HEK293T (cell line): ENCODE measurements at places on chromosomes 1 and 21.

GRCh38 chr1:161884475-161884874 is 118.4 kb downstream of the ATF6 start:
- no peak for DNase-seq

GRCh38 chr1:162722036-162722435 is 68.5 kb upstream of the HSD17B7 start:
- DNase-seq = no peak

- no peak for DNase-seq
Observed at GRCh38 chr1:115725600-115725999, 42.9 kb downstream of the CASQ2 start.

GRCh38 chr1:20721117-20722061 is 3.6 kb upstream of the KIF17 start:
- no peak for DNase-seq

DNA sequence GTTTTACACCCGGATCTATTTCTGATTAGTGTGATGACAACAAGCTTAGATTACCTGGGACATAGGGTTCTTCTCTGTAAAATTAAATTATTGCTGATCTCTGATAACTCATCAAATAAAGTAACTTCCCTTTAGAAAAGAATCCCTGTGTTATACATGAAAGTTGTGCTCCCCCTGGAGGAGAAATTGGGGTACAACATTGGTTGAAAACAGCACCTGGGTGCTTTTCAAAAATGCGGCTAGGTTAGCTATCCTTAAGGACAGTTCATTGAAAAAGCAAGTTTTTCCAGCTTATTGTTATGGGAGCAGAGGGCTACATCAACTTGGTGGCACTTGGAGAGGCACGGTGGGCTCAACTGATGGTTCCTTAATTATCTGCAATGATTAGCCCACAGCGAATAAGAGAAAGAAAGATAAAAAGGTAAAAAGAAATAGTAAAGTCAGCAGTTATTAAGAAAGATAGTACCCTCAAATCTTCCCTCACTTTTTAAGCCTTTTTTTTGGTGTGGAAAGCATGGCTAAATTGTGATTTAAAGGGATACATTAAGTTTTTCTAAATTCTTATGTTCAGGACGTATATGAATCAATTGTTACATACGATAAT is 97.8 kb downstream of the FMN2 start:
- DNase-seq = peak; percentile 53

DNA sequence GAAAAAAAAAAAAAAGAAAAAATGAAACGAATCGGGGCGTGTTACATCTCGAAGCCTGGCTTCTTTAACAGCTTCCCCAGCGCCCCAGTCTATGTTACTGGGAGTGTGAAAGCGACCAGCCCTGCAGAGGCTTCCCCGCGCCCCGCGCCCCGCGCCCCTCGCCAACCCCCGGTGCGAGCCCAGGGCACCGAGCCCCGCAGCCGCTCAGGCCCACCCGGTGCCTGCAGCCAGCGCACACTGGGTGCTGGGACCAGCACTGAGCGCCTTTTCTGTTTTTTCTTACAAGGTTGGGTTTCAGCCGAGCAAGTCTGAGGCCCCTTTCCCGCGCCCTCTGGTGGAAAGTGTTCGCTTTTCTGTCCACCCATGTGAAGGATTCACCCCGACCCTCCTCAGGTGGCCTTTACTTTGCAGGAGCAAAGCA is 42.1 kb upstream of the ZNF496 start:
- DNase-seq = no peak

DNA sequence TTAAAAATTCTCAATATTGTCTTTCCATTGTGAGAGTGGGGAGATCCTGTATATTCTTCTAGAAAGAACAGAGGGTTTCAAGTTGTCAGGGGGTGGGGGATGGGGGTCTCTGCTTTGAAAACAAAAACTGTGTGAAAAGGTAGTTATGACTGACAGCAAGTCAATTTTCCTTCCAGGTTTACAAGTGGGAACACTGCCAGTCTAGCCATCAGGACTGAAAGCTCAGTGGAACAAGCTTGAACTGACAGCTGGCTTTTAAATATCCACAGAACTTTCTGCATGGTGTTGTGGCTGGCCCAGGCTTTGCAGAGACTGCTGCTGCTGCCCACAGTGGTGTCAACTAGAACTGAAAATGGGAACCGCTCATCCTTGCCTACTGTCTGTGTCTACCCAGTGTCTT is 162.6 kb downstream of the TNR start:
- DNase-seq = no peak

- peak; percentile 40 for DNase-seq
Observed at GRCh38 chr1:248858096-248858890, 592 bp downstream of the ZNF692 start.

GRCh38 chr1:56494306-56494705 is 85.1 kb downstream of the PLPP3 start:
- no peak for DNase-seq

GRCh38 chr1:208604295-208604694 is 360.1 kb upstream of the PLXNA2 start:
- no peak for DNase-seq

DNA sequence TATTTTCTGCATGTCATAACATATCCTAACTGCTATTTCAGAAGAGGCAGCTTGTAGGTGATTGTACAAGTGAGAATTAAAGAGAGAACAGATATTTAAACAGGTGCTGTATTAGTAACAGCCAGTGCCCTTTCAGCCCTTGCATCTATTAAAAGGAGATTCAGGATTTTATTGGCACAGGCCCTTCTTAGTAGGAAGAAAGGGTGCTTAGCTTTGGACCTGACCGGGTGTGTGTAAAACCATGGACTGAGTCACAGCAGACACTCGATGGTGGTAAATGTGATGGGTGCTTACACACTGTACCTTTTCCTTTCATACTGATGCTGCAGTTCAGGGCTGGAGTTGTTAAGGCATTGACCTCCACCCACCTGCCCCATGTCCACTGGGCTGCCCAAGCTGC is 12.7 kb upstream of the CD101 start:
- no peak for DNase-seq

- no peak for DNase-seq
Observed at GRCh38 chr1:175744833-175745232, 1.4 kb upstream of the TNR start.

DNA sequence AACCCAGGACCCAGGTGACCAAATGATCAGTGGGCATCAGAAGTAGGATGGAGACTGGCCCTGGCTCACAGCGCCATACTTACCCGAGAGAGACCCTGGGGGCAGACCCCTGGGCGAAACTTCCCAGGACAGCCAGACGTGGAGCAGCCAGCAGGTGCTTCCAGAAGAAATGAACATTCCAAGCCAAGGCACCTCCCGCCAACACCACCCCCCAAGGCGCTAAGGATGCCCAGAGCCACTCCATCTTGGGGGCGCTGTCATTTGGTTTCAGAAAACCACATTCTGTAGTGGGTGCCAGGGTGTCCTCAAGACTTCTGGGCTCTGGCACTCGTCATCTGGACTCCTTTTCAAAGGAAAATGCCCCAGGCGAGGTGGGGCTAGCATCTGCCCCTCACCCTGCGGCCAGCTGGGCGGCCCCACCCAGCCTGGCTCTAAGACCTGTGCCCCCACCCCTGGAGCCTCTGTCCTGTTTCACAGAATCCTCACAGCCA is 98.8 kb downstream of the RIPK4 start:
- no peak for DNase-seq

GRCh38 chr1:198564716-198565115 is 24.2 kb upstream of the ATP6V1G3 start:
- no peak for DNase-seq

GRCh38 chr21:34365809-34366208 is 2.0 kb downstream of the KCNE2 start:
- no peak for DNase-seq

GRCh38 chr1:28309702-28310101 is 19.1 kb upstream of the MED18 start:
- no peak for DNase-seq

DNA sequence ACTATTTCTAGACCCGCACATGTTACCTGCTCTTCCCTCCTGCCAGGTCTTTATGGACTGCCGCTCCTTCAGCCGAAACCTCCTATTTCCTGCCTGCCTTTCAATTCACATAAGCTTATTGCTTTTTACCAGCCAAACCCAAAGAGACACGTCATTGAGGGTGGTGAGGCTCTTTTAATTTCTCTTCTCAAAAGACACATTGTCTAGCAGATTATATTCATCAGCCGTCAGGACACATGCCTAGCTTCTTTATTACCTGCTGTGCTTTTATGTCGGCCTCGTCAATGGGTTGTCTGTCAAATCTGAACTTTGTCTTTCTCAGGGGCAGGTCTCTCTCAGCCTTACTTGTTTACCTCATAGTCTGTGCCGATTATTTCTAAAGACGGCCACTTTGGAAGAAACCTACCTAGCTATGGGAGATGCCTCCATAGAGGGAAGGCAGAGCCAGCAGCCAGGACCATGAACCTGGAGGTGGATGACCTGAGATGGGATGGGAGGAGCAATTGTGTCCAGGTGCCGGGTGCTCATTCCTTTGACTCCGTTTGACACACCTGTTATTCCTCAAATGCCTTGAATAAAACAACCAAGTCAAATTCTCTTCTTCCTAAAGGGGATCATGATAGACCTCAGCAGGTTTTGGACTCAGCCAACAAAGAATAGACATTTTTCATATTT is 42.0 kb downstream of the ZBTB18 start:
- no peak for DNase-seq

- no peak for DNase-seq
Observed at GRCh38 chr1:205992218-205992882, 10.8 kb downstream of the RAB7B start.

DNA sequence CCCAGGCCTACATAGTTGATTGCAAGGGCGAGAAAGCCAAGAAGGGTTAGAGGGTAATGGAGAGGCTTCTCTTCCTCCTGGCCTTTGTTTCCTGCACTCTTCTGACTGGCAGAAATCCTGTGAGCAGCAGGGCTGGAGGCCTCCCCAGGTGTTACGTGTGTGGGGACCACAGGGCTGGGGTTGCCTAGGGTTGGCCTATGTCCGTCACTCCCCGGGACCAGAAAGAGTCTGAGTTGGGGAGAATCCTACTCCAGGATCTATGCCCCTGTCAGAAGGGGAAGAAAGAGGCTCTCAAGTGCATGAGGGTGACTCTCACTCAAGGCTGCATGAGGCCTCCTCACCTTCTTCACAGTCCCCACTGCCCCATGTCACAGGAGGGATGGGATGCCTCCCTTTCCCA is 38.5 kb downstream of the IGFN1 start:
- no peak for DNase-seq

DNA sequence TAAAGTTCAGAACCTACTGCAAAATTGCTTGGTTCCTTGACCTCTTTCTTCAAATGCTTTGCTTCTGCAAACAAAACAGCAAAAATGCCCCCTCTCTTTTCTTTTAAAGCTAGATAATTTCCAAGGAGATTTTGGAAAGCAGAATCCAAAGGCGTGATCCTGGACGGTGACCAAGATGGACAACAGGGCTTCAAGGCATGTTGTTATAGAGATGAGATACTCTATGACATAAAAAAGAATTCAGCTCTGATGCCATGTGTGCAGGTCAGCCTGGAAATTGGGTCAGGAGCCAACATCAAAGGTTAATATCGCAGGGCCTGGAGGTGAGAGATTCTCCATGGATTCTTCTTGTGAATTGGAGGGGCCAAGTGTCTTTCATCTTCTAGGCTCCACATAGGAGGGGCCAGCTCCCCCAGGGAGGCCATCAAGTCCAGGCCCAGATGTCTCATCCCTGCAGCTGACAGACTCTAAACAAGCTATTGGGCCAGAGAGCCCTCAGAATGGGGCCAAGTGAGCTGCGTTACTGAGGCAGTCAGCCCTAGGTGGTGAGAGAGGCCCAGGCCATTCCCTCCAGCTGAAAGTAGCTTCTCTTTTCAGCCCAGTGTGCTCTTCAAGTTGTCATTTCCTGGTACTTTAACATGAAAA is 45.5 kb downstream of the NMNAT2 start:
- DNase-seq = no peak

GRCh38 chr1:67863637-67864036 is 30.4 kb upstream of the GNG12 start:
- DNase-seq = no peak

- DNase-seq = no peak
Observed at GRCh38 chr1:242187171-242187570, 188.3 kb upstream of the MAP1LC3C start.

- DNase-seq = peak; percentile 37
Observed at GRCh38 chr1:202998836-202999750, 8.1 kb upstream of the TMEM183A start.

DNA sequence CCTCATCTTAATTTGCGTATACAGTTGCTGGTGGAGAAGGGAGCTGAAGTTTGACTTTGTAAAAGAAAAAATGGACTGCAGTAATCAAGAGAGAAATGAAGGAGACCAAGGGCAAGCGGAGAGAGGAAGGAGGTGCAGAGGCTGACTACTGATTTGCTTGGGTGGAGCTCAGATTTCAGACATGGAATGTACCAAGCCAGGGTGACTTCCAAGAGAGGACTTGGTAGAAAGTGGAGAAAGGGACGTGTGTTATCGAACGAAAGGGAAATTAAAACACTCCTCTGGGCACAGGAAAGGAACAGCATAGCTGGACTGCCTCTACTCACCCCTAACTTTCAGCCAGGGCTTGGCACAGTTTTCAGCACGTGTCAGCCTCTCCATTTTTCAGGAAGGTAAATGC is 15.1 kb upstream of the HEATR1 start:
- no peak for DNase-seq

- no peak for DNase-seq
Observed at GRCh38 chr1:26730695-26731094, 34.9 kb downstream of the ARID1A start.

GRCh38 chr1:243672539-243673074 is 177.4 kb downstream of the AKT3 start:
- DNase-seq = no peak

DNA sequence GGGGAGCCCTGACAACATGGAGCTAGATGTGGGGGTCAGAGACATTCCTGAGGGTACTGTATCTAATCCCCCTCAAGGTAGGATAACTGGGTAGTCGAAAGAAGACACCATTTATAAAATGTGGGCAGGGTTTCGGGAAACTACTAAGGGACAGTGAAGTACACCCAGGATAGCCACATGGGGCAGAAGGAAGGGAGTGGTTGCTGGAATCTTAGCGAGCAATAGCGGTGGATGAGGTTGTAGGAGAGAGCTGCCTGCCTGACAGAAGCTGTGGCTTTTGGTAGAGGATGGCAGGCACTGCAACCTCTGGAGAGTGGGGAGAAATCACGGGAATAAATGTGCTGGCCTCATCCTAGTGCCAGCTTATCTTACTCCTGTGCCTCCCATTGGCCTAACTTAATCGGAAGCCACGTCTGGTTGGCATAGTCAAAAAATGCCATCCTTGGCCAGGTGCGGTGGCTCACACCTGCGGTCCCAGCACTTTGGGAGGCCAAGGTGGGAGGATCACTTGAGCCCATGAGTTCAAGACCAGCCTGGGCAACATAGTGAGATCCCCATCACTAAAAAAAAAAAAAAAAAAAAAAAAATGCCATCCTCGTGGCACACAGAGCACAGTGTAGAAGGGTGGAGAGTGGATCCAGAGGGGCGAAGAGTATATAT is 23.4 kb upstream of the MAPKAPK2 start:
- no peak for DNase-seq

DNA sequence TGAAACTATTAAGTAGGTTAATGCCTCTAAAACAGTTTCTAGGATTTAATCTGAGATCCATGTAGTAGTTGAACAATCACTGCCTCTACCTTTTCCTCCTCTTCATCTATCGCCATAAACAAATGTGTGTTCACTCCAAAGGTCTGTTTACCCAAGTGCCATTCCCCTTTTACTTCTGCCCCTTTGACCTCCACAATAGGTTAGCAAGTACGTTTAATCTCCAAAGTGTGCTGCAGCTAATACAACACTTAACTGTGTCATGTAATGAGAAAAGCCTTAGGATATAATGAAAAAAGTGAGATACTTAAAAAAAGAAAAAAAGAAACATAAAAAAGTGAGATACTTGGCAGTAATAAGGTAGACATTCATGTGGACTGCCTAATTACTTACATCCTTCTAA is 28.2 kb downstream of the GPBP1L1 start:
- no peak for DNase-seq

GRCh38 chr1:182833271-182833670 is 5.9 kb upstream of the DHX9 start:
- DNase-seq = no peak
